ENCODE measurements at places on chromosomes 12 and 14. TPM values are rescaled to one million over a fixed set of nuclear protein-coding genes. Genes with fewer than 3 reads are reported as not detected.
A peak's percentile ranks its signal among the peaks of the same experiment; 100 is the strongest.

DNA sequence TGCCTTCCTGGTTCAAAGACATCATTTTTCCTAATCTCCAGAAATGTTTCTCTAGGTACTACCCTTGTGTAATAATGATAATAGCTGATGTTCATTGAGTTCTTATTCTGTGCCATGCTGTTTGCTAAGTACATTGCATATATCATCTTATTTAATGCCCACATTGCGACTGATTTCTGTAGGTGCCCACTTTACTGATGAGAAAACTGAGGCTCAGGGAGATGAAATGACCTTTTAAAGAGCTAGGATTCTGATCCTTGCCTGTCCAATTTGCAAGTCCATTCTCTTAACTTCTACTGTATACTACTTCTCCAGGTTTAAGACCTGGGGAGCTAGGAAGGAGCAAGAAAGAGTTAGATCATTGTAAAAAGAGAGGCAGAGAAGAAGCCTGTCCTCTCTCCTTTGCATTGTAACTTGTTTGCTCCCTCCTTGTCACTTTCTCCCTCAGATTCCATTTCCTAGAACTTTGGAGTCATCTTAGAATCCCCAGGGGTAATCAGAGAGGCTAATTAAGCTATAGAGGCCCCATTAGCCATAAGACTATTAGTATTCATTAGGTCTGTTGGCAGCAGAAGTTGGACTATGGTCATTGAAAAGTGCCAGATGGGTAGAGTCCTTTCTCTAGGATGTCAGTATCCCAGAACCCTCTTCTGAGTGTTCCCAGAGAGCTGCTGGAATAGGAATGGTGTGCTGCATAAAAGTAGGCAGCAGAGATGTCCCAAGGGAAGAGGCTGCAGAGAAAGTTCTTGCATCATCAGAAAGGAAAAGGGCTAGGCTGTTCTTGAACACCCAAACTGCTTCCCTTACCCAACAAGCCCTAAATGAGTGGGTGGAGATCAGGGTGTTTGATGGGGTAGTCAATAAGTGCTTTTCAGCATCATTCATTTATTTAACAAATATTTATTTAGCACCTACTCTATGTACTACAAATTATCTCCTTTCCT lies 3.1 kb downstream of the DGKA start:
- DNase-seq, result no peak

DNA sequence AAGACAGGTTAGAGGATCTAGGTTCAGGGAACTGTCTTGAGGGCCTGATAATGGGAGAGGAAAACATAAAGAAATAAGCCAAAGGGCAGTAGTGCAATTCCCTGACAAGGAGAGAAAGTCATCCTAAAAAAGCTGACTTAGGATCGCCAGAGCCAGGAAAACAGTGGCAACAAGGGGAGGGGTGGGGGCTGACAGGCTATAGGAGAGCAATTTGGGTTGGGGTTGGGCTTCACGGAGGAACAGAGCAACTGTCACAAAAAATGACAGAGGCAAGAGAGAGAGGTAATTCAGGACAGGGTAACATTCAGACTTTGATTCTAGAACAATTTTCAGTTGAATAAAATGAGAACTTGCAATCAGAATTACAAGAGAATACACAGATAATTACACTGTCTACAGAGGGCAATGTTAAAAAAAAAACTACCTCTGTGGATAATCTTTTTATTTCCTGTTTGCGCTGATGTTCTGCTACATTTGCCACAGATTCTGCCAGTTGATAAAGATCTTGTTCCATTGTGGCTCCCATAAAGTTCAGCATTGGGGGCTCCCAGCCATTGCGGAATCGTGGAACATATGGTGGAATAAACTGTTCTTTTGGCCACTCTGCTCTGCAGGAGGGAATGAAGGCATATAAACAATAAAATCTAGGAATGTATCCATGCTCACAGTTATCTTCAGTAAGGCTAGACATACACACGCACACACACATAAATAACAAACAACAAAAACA lies 138.6 kb downstream of the EPS8 start:
- DNase-seq, result no peak

GRCh38 chr12:78099806-78100205 lies 269.1 kb downstream of the NAV3 start:
- DNase-seq, result no peak

DNA sequence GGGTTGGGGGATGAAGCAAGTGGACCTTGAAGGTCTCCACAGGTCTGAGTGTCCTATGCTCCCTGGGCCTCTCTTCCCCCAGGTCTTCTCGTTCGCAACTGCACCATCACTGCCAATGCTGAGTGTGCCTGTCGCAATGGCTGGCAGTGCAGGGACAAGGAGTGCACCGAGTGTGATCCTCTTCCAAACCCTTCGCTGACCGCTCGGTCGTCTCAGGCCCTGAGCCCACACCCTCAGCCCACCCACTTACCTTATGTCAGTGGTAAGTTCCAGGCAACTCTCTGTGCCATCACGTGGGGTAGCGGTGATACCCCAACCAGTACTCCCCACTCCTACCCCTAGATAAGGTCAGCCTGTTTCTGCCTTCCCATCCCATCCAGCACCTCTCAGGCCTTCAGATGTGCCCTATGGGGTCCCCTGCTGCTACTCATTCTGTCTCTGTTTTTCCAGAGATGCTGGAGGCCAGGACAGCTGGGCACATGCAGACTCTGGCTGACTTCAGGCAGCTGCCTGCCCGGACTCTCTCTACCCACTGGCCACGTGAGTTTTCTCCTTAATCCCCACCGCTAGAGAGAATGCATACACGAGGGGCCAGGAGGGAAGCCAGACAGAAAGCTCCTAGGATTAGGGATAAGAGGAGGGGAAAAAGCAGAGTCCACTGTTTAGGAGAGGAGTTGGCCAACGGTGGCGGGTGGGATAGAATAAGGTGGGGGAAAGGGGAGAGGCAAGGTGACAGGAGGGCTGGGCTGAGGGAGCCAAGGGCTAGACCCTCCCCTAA lies 1.6 kb upstream of the TAPBPL start:
- no peak for DNase-seq

GRCh38 chr12:11273449-11273848 lies 3.9 kb upstream of the PRB3 start:
- no peak for DNase-seq

GRCh38 chr14:33017016-33017415 lies 78.3 kb downstream of the NPAS3 start:
- DNase-seq, result no peak

- peak; percentile 27 for DNase-seq
Measured at GRCh38 chr12:98635657-98636323, 8.8 kb downstream of the IKBIP start.

DNA sequence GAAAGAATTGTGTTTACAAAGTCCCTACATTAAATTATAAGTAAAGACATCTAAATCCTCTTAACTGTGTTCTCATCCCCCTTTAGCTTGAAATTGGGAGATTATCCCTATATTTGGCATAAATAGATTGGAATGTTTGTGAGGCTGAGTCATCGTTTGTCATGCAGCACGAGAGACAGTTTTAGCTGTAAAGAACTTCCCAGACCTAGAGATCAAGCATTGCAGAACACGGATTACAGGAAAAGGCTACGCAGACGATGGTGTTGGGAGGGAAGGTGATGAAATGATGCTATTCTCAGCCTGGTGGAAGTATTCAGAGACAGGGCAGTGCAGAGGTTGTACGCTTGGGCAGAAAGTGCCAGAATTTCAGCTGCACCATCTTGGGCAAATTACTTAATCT lies 93.8 kb downstream of the PTPRB start:
- peak; percentile 92 for DNase-seq

GRCh38 chr12:13680916-13681315 lies 300.5 kb downstream of the GRIN2B start:
- DNase-seq, result no peak

GRCh38 chr14:53161758-53162435 lies 8.8 kb upstream of the DDHD1 start:
- no peak for DNase-seq

- no peak for DNase-seq
Measured at GRCh38 chr12:12803186-12803585, 10.0 kb upstream of the DDX47 start.

DNA sequence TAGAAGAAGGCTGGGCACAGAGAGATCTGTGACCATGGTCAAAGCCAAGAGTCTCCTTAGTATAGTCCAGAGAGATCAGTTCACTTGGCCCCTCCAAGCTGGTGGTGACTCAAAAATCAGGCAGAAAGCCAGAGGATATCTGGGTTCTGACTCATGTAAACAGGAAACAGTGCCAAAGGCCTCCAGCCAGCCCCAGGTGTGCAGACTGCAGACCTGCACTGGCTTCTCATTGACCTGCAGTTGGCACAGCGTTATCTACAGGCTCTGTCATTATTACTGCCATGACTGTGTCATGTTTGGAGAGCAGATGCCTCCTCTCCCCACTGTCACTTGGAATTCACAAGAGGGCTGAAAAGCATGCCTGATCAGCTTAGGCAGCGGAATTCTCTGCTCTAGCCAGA lies 295.7 kb upstream of the PRKD1 start:
- DNase-seq, result peak; percentile 93

DNA sequence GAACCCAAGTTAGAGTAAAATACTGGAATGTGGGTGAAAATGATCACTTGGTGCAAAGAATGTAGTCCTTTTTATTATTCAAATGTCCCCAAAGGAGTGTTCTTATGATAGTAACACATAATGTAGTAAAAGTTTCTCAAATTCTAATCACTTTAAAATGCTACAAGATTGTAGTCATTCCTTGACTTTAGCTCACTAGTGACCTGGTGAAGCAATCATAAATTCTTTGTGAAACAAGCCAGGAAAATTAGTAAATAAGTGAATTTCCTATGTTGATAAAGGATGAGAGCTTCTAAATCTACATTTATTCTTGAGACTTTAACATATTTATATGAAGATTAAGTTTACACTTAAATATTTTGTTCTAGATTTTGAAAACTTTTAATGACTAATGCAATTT lies 30.7 kb upstream of the SLC17A8 start:
- no peak for DNase-seq

ZFYVE26 gene
- total RNA-seq, result 18.8 TPM

FSCB gene
- not detected for total RNA-seq

MYH6 gene
- total RNA-seq, result not detected

AQP6 gene
- total RNA-seq, result not detected

TTC7B gene
- total RNA-seq, result 66.7 TPM

All from glomerular endothelial cell (primary cell).